ENCODE measurements at places on chromosomes 2 and 18. TPM values are rescaled to one million over a fixed set of nuclear protein-coding genes. Genes with fewer than 3 reads are reported as not detected.

DNA sequence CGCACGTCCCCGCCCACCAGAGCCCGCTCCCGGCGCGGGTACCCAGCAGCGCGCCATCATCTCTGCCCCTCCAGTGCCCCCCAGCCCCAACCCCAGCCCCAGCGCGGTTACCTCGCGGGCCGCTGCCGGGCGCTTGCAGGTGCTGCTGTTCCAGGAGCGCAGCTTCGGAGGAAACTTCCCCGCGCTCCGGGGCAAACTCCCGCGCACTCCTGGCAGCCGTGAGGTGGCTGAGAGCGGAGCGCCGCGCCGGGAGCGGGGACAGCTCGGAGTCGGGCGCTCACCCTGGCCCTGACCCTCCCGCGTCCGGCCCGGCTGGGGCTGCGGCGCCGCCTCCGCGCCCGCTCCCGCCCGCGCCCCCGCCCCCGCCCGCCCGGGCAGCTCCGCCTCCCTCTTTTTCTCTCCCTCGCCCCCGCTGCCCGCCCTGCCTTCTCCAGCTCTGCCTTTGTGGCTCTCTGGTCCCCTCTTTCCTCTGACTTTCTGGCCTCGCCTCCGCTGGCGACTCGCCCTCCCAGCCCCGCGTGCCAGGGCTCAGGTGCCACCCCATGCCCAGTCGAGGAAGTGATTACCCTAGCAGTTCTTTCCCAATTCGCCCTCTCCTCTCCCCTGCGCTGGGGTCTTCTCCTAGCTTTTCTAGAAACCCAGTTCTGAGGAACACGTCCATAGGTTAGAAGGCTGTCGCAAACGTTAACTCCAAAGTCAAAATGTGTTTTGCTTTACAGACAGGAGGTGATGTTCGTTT, at the start of gene CHST9:
TSS of gene CHST9 (minus strand) at position 284 of the 739 bp plus-strand sequence. CDS start 42,499 bp downstream, outside the sequence.
- DNase-seq, result peak; percentile 20

Gene FIGN
- total RNA-seq, result 1.9 TPM

- no peak for DNase-seq
Measured at GRCh38 chr2:124476291-124476690, 451.2 kb downstream of the CNTNAP5 start.

DNA sequence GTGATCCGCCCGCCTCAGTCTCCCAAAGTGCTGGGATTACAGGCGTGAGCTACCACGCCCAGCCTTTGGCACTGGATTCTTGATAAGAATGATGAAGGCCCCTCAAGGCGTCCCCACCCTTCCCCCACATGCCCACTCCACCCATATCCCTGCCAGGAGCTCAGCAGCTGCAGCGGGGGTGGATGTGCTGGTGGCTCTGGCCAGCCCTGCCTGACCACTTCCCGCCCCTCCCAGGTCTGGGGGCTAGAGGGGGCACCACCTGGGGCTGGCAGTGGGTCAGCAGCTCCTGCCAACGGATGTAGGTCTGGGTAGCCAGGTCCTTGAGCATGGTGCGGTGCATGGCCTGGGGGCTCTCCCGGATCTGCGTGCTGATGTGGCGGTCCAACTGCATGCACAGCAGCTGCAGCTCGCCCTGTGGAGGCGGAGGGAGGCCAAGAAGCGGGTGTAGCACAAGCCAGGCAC, 7.8 kb upstream of the SEMA4C start:
- DNase-seq, result peak; percentile 79

Gene PDCD1
- not detected for total RNA-seq

GRCh38 chr2:200431996-200432705, 77.7 kb downstream of the KCTD18 start:
- no peak for DNase-seq

Gene GNLY
- total RNA-seq, result not detected

- DNase-seq, result no peak
Measured at GRCh38 chr2:106044859-106045258, 149.2 kb downstream of the UXS1 start.

Gene ZNF385B
- 0.51 TPM for total RNA-seq

DNA sequence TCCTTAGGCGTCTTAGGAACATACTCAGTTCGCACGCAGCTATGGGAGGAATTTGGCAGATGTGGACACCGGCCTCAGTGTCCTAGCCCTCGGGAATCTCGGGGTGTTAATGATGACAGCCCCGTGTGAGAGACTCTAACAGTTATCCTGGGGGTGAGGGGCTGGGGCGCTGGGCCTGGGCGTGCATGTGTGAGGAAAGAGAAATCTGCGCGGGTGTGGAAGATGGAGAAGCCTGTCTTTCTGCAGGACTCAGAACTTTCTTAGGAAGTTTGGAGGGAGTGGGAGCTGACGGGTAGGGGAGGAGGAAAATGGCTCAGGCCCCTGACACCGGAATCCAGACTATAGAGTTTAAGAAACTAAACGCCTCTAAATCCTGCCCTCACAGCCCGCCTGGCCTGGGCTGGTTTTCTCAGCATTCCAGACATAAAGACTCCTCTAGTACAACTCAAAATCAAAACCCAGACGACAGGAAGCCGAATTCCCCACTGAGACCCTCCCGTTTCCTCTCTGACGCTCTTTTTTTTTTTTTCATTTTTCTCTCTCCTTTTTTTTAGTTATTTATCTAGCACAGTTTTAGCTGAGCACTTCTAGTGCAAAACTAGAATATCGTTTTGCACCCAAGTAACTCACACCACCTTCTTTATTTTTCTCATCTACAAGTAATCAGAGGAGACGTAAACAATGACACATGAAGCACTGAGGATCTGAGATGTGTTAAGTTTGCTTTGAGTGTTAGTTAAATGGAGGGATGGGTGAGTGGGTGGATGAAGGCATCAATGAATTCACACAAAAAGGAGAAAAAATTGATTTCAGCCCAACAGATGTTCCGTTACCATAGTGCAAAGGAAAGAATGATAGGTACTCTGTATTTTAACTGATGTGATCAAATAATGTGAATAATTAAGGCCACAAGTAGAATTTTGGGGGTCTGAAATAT, 1.2 kb upstream of the HAAO start:
- peak; percentile 75 for DNase-seq

Gene FOXI3
- total RNA-seq, result 0.31 TPM

- DNase-seq, result no peak
Measured at GRCh38 chr2:65027616-65028244, 28.5 kb upstream of the CEP68 start.

DNA sequence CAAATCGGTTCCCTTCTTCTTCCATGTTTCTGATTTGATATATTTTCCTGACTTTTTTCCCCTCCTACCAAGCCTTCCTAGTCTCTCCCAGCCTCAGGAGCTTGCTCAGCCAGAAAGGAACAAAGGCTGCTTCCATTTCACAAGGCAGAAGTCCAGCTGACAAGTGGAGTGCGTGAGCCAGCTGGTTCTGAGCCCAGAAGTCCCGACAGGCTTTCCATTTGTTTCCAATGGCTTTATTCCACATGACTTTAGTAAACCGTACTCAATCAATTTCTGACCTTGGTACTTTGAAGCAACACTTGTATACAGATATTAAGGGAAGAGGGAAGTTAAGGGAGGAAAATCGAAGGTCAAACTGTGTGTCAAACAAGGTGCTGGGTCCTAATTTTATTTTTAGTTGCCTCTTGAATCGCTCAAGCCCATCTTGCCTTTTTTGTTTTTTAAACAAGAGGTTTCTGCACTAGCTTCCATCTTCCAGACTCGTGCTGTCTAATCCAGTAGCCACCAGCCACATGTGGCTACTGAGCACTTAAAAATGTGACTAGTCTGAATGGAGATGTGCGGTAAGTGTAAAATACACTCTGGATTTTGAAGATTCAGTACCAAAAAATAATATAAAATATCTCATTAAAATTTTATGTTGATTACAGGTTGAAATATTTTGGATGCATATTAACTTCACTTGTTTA, 36.2 kb downstream of the WIPF1 start:
- DNase-seq, result peak; percentile 96

DNA sequence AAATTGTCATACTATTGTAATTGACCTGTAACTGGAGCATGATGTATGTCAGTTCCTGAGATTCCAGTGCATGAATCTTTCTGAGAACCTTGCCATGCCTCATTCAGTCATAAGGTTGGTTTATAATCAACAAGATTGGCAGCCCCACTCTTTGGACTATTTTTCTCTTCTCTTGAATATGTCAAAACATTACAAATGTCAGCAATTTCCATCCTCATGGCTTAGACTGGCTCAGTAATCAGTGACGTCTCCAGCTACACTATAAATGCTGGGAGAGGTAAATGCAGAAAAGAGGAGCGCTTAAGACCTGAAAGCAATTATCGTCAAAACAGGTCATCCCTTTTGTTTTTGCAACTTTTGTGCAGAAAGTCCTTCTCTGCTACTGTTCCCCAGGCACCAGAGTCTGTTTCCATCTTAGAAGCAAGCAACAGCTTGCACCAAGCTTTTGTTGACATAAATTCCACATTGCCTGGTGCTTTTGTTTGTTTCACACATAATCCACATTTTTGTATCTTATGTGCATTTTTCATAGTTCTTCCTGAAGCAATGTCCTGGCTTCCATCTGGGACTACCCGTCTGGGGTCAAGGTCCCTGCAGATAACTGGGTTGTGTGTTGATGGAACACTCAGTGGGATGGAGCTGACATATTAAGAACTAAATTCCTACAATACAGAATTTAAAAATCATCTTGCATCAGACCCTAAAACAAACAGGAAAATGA, 149.8 kb downstream of the OSR1 start:
- DNase-seq, result no peak

- DNase-seq, result peak; percentile 80
Measured at GRCh38 chr2:19868701-19869580, 32.8 kb downstream of the TTC32 start.

DNA sequence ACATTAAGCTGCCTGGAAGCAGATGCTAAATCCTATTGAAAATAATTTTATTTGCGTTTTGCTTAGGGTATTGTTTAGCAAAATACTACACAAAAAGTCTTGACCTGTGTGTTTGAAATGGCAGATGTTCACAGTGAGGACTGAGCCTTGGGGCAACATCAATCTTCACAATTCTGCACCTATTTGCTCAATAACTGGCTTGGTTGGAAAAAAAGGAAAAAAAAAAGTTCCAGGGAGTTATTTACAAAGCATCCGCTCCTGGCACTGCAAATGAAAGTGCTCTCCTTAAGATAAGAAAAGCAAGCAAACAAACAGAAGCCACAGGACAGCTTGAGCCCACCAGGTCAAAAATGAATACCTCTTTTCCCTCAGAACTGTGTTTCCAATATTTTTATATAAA, 77.7 kb downstream of the MAP2 start:
- peak; percentile 13 for DNase-seq

DNA sequence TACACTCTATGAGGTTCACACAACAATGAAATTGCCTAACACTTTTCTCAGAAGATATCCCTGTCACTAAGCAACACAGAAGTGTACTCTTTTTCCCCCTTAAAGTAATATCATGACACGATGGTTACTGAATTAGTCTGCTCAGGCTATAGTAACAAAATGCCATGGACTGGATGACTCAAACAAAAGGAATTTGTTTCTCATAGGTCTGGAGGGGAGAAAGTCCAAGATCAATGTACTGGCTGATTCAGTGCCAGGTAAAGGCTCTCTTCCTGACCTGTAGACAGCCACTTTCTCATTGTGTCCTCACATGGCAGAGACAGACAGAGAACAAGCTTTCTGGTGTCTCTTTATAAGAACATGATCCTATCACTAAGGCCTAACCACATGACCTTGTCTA, 211.9 kb downstream of the RBM43 start:
- DNase-seq, result no peak

DNA sequence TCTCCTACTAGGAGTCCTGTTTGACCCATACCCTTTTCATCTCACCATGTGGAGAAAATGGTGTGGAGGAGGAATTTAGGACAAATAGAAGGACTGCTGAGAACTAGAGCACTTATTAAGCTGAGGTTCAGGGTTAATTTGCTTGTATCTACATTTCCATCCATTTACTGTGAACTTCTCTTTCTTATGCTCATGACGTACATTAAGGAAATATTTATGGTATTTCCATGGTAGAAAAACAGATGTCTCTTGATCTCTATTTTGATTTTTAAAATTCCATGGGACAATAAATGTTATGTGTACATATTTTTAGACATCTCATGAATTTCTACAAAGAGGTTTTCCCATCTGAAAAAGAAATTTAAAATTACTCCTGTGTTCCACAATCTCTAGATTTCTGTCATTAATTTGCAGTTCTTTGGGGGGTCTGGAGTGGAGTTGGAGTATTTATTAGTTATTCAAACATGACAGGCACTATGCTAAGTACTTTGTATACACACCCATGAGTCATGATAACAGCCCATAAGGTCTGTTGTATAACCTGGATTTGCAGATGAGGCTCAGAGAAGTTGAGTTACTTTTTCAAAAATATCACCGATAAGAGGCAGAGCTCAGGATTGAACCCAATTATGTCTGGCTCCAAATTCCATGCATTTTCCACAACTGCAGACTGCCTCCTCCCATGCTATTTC, 112.6 kb downstream of the COPS8 start:
- DNase-seq, result no peak

DNA sequence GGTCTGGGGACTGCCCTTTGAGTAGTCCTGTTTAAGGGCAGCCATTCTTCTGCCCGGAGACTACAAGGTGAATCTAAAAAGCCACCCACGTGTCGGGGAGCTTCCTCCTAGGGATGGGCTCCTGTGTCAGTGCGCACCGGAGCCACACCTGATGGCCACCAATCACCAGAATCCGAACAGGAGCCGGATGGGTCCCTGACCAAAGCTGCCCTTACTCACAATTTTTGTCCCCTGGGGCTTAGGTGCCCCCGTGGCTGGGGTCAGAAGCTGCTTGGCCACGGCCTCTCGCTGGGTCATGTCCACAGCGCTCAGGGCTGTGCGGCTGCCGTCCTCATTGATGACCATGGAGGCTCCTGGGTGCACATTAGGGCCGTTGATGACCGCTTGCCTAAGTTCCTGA, 30.9 kb downstream of the POLR1A start:
- DNase-seq, result no peak

DNA sequence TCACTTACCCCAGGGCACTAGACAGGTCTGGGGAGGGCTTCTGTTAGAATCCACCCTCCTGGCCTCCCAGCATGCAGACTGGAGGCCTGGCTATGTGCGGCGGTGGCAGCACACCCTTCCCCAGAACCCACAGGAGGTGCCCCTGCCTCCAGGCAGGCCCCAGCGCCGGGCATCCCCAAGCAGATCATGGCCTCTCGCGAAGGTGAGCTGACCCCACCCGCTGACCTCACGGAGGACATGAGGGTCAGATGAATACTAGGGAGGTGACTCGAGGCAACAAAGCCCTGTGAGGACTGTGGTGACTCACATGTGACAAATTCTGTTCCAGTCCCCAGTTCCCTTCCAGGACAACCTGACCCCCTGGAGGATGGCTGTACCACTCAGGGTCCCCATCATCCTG, 1.9 kb downstream of the MAB21L4 start:
- no peak for DNase-seq

Gene IL1RL2
- 2.8 TPM for total RNA-seq

GRCh38 chr2:20615068-20615465, 35.8 kb downstream of the HS1BP3 start:
- DNase-seq, result no peak

DNA sequence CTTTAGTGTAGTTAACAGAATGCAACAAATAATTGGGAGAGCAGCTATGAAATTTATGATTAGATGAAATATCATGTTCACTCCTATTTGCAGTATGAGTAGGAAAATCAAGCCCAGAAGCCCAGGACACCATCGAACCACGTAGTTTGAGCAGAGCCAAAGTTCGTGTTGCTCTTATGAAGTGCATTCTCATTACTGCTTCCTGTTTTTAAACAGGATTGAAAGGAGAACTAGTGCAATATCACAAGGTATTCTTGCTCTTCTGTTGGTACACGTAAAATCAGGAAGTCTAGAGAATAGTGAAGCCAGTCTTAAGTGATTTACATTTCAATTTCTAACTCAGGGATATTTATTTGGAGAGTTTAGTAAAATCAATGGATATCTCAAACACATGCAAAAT, 21.1 kb downstream of the ARHGAP15 start:
- DNase-seq, result no peak

- DNase-seq, result no peak
Measured at GRCh38 chr2:212109792-212110680, 428.6 kb downstream of the ERBB4 start.

GRCh38 chr2:200298816-200299215, 7.7 kb upstream of the SPATS2L start:
- no peak for DNase-seq

Gene GFPT1
- total RNA-seq, result 60.1 TPM

Data from tongue (tissue), 3 donors.